ENCODE measurements at places on chromosomes 3 and 15.

DNA sequence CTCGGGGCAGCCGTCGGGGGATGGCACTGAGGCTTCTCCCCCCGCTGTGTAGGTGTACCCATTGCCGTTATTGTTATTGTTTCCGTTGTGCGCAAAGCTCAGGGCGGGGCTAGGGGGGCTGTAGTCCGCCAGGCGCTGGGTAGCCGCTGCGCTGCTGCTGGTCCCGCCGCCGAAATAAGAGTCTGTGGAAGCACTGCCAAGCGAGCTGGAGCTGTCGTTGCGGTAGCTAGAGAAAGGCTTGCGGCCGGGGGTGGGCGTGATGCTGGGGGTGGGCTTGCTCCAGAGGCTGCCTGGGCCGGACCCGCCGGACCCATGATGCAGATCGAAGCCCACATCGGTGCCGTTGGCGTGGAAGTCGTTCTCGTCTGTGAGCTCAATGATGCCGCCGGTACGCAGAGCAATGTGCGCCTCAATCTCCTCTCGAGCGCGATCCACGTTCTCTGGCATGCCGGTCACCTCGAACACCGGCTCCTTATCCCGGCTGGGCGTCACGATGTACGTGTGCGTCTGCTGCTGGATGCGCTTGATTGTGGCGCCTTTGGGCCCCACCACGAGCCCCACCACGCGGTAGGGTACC, 1.9 kb downstream of the MEX3B start:
- DNase-seq = no peak

DNA sequence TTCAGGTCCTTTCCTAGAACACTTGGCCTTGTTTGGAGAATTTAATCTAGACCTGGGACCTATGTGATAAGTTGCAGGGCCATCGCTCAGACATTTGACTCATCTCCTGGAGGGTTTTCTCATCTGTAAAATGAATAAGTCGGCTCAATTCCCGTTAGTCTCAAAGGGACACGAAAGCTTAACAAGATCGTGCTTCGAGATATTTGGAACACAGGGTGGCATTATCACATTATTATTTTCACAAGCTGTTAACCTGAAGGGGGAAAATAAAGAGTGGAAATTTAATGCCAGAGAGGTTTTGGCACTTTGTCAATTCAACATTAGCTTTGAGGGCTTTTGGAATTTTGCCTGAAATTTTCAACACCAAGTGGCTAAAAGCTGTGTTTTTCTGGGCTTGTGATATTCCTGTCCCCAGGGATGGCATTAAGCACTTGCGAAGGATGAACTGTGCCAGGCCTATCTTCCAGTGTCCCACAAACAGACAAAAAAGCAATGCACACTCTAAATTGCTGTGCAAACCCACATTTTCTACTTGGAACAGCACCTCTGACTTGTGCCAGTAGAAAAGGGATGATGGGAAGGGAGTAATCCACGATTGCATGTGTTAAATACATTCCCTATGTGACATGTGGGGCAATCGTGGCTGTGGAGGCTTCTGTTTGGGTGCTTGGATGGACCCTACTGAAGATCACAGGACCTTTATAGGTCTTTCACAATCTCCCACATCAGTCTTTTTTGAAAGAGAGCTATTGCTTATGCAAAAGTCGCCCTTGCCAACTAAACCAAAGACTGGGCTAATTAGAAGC, 478.7 kb downstream of the MFSD1 start:
- DNase-seq = no peak

DNA sequence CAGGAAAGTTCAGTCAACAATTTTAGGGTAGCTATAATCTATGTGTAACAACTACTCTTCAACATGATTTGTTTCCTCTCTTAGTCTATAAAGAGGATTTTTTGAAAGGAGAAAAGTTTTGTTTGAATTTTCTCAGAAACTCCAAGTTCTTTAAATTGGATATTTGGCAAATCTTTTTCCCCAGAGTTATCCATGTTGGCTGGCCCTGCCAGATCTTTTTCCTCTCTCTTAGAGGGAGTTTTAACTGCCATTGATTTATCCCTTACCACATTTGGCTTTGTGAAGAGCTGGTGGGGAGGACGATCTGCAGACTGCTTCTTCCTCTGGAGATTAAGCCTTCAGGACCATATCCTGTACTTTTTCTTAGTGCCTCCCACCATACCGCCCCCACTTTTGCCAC, 64.9 kb upstream of the ROPN1 start:
- DNase-seq = no peak

DNA sequence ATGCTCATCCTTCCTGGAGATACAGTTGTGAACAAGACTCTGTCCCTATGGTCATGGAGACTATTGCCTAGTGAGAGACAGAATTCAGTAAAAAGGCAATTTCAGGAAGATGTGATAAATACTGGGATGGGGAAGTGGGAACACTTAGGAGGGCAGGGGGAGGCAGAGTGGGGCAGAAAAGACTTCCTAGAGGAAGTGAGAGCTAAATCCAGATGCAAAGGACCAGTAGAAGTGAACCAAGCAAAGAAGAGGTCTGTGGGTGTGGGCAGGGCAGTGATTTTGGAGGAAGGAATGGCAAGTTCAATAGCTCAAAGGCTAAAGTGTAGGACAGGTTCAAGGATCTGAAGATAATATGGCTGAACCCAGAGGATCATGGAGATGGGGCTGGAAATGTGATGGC, 68.9 kb downstream of the CD200R1L start:
- no peak for DNase-seq

DNA sequence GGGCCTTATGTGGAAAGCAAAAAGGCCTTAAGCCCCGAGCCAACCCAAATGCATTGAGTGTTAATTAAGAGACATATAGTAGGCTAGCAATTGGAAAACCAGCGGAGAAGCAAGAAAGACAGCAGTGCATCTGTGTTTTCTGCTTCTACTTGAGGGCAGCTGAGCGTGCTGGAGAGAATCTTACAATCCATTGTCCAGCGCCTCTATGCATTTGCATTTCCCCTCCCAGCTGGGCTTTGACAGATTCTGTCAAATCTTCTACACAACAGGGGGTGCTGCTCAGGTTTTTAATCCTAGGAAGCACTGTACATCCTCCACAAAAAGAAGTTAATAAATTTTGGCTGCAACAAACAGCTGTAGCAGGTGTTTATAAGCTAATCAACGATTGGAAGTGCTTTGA, 23.9 kb downstream of the SSR3 start:
- DNase-seq = no peak

DNA sequence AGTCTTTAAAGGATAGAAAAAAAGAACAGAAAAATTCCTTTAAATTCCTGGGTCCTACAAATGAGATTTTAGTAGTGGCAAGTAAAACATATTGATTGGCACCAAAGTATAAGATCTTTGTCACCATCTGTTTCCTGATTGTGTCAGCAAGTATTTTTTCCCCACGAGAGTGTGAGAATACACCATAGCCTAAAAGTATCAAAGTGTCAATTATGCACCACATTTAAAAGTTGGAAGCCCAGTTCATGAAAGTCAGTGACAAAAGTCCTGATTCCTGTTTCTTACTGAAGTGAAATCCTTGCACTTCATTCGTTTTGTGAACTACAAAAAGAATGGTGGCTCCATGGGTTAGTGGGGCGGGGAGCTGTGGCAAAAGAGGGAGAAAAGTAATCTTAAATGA, 83.8 kb upstream of the DPH6 start:
- DNase-seq = no peak

DNA sequence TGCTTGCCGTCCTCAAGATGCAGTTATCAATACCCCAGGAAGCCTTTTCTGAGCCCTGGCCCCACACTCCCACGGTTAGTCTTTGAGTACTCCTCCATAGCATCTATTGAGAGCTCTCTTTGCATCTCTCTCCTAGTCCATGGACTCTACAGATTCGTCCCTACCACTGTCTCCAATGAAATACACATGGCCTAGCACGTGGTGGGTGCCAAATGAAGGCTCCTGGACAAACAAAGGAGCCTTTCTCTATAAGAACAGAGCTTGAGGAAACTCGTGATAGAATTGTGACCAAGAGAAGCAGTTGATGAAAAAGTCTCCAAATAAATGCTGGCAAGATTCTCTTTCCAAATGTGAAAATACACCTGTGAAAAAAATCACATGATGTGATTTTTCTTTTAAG, 166.1 kb downstream of the GABRG3 start:
- DNase-seq = no peak

DNA sequence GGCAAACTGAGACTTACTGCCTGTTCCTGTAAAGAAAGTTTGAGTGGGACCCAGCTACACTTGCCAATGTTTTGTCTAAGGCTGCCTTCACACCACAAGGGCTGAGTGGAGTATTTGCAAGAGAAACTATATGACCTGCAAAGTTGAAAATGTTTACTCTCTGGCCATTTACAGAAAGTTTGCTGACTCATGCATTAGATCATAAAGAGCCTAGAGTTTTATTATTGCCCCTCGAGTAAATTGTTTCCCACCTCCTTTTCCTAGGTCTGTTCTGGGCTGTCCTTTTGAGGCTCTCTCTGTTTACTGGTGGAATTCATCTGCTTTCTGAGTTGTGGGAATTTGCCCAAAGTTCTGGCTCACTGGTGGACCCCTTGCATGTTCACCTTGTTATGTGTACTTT, 6.7 kb upstream of the PROK2 start:
- DNase-seq = no peak

- no peak for DNase-seq
Observed at GRCh38 chr3:132416161-132416560, 1.1 kb upstream of the DNAJC13 start.

DNA sequence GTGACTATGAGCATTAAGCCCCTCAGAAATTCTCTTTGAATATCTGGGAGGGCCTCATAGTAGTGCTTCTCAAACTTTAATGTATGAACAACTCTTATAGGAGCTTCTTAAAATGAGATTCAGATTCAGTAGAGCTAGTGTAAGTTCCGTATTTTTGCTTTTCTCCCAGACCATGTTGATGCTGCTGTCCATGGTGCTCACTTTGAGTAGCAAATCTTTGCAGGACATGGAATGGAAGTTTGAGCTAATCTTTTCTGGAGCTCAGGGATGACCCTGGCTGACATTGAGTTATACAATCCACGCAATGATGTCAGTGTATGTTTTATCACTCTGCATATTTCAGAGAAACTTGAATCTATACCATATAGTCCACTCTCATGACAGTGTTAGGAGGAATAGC, 134.2 kb downstream of the OTOL1 start:
- no peak for DNase-seq

GRCh38 chr3:16127249-16127648, 47.2 kb upstream of the GALNT15 start:
- no peak for DNase-seq

DNA sequence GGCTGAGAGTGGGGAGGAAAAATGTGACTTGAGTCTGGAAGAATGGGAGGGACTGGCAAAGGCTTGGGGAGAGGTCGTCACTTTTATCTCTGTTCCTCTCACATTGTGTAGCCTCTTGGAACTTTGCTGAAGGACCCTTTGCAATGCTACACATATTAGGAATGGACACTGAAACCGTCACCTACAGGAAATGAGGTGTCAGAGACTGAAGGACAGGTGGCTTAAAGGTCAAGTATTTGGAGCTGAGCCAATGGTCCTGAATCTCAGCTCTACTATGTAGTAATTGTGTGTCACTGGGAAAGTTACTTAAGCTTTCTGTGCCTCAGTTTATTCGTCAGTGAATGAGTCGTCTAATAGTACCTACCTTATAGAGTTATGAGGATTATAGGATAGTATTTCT, 14.7 kb downstream of the MCTP2 start:
- no peak for DNase-seq

- no peak for DNase-seq
Observed at GRCh38 chr15:90547540-90547939, 17.8 kb downstream of the CRTC3 start.

DNA sequence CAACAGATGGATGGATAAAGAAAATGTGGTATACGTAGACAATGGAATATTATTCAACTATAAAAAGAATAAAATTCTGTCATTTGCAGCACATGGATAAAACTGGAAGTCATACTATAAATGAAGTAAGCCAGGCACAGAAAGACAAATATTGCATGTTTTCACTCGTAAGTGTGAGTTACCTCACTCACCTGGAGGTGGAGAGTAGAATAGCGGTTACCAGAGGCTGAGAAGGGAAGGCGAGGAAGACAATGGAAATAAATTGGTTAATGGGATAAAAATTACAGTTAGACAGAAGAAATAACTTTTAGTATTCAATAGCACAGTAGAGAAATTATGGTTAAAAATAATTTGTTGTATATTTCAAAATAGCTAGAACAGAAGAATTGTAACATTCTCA, 141.6 kb downstream of the EFHB start:
- no peak for DNase-seq

DNA sequence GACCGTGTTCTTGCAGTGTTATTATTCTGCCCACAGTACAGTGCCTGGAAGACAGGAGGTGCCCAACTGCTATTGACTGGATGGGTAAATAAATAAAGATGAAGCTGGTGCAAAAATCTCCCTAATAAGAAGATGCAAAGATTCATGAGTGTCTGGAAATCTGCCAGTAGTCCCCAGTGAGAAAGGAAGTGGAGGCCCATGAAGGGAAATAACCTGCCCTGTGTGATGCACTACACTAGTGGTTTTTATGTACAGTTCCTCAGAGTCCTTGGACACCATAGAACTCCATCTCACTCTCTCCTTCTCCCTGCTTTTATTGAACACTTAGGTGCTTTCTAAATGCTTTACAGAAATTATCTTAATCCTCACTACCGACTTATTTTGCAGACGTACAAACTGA, 8.3 kb upstream of the SUCLG2 start:
- no peak for DNase-seq

GRCh38 chr3:117580806-117581205, 871.2 kb downstream of the TUSC7 start:
- no peak for DNase-seq

- DNase-seq = no peak
Observed at GRCh38 chr15:28051955-28052633, 47.0 kb downstream of the OCA2 start.

- no peak for DNase-seq
Observed at GRCh38 chr3:62300617-62301016, 72.7 kb downstream of the FEZF2 start.

DNA sequence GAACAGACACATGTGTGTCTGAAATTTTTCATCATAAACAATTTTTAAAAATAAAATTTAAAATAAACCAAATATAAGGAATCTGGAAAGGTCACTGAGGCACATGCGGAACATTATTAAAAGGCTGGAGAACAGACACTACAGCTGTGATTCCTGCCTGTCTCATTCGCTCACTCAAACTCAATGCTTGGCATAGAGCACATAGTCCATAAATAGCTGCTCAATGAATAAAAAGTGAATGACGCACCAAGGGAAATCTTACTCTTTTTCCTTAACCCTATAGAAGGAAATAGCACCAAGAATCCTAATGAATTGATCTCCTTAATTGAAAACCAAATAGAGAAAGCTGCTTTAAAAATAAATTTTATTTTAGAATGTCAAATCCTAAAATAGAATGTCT, 98.4 kb downstream of the FSIP1 start:
- DNase-seq = no peak

DNA sequence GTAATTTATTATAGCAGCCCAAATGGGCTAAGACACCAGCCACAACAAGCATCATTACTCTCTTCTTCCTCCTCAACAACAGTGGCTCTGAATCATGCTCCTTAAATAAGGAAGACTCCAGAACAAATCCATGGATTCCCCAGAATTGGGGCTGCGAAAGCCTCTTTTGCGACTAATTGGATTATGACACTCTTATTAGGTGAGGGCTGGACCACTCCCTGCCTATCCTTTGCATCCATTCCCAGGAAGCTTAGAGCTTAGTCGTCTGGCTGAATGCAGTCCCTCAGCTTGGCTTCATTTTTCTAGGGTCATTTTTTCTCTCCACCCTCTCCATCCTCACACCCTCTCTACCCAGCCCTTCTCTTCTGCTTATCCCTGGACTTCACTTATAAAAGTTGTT, 227.7 kb downstream of the ZNF621 start:
- DNase-seq = no peak

GRCh38 chr15:91214675-91215590, 114.9 kb downstream of the SV2B start:
- DNase-seq = no peak

GRCh38 chr15:50149090-50149489, 30.1 kb upstream of the ATP8B4 start:
- no peak for DNase-seq

All from NCI-H460 (cell line).